ENCODE measurements at places on chromosomes 6 and 20. TPM values are rescaled to one million over a fixed set of nuclear protein-coding genes. Genes with fewer than 3 reads are reported as not detected.
A peak's percentile ranks its signal among the peaks of the same experiment; 100 is the strongest.

GRCh38 chr6:39561536-39562266 lies 163.5 kb downstream of the KIF6 start:
- H3K27ac ChIP-seq, result no peak overlapping the region
- peaks cover 2% of the 10 kb centered on the region for H3K36me3 ChIP-seq
- H3K4me3 ChIP-seq, result no peak overlapping the region
- peaks cover 25% of the 10 kb centered on the region for H3K4me1 ChIP-seq
- H3K27me3 ChIP-seq, result no peaks in the 10 kb centered on the region
- no peak for DNase-seq

The MTCH1 gene
- 180 TPM for total RNA-seq

- no peak for DNase-seq
- peak overlapping the region; percentile 80 for H3K4me3 ChIP-seq
- peaks cover 54% of the 10 kb centered on the region for H3K4me1 ChIP-seq
- H3K27ac ChIP-seq, result peak overlapping the region; percentile 84
- no peaks in the 10 kb centered on the region for H3K27me3 ChIP-seq
These were observed 308 bp upstream of the COL21A1 start for GRCh38 chr6:56247654-56248122.

DNA sequence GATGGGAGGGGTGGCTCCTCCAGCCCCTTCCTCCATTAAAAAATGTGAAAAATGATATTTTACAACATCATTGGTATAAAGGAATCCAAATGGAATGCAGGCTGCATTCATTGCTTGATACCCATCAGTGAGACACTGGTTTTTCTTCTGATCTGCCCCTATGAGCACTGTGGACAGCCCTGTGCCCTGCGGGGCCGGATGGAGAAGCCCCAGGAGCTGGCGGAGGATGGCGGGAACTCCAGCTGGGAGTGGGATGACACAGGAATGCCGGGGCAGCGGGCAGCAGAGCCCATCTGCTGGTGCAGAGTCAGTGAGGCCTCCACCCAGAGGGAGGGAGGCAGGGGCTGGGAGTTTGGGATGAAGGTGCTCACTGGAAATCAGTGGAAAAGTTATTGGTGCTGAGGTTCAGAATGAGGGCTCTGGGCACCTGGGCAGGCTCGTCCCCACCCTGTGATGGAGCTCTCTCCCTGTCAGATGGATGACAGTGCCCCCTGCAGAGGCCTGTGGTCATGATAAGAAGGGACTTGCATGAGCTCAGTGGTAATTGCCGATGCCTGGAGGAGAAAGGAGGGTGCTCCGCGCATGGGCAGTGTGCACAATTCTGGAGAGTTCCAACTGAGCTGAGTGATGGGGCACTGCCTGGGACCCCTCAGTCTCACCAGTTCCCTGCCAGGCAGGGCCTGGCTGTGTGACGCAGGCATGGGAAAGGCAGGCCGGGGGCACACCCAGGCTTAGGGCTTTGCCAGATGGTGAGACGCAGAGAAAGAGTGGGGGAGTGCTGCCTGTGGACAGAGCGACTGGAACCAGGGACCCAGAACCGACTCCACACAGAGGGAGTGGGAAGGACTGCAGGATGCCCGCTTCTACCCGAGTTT lies 23.2 kb downstream of the CTCFL start:
- peak overlapping the region; percentile 47 for H3K4me3 ChIP-seq
- peaks cover 68% of the 10 kb centered on the region for H3K4me1 ChIP-seq
- H3K27me3 ChIP-seq, result no peaks in the 10 kb centered on the region
- H3K36me3 ChIP-seq, result no peaks in the 10 kb centered on the region

The MAFB gene
- 31.9 TPM for total RNA-seq

- H3K27ac ChIP-seq, result no peak overlapping the region
- no peaks in the 10 kb centered on the region for H3K36me3 ChIP-seq
- no peak overlapping the region for H3K4me3 ChIP-seq
- peaks cover 12% of the 10 kb centered on the region for H3K27me3 ChIP-seq
- DNase-seq, result no peak
- no peaks in the 10 kb centered on the region for H3K4me1 ChIP-seq
These were observed 306.2 kb downstream of the TAF4 start for GRCh38 chr20:61759286-61760065.

- H3K27me3 ChIP-seq, result peaks cover 62% of the 10 kb centered on the region
- H3K27ac ChIP-seq, result no peak overlapping the region
- H3K4me1 ChIP-seq, result peaks cover 3% of the 10 kb centered on the region
- no peaks in the 10 kb centered on the region for H3K36me3 ChIP-seq
- no peak overlapping the region for H3K4me3 ChIP-seq
These were observed 2.8 kb downstream of the CDH22 start for GRCh38 chr20:46305331-46305972.

Data from osteocyte (in vitro differentiated cells).